ENCODE measurements at places on chromosomes 3 and 15.

DNA sequence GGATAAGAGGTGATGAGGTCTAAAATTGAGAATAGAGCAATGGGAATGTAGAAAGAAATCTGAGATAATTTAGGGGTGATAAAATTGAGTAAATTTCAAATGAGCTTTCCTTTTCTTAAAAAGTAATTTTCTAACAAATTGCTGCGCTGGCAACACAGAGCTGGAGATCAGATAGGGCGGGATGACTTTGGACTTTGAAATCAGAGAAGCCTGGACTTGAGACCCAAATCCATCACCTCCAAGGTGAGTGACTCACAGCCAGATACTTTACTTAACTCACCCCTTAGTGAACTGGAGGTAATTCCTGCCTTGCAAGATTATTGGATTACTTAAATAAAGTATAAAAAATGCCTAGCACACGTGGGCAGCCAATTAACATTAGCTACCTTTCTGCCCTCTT, 80.8 kb downstream of the P2RY1 start:
- DNase-seq = no peak

DNA sequence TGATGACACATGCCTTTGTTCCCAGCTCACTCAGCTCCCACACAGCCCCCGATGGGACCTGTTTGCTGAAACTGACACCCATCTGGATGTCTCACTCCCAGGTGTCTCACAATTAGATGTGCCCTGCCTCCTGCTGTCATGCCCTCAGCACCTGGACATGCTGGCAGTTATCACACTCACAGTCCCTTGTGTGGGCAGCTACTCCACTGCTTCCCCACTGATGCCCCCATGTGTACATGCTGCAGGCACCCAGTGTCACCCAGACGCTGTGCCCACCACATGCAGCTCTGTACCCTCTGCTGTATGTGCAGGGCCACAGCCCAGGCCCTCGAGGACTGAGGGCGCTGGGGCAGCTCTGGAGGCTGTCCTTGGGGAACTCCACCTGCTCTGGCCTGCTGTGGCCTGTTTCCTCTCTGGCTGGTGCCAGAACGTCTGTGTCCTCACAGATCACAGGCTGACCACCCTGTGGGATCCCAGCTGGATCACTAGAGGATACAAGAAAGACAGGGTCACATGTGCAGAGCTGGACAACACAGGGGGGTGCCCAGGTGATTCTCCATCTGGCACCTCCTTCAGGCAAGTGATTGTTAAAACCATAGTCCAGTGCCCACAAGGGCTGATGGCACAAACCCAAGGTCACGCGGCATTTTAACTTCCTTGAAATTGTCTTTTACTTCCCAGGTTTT, 14.0 kb downstream of the C3orf22 start:
- no peak for DNase-seq

DNA sequence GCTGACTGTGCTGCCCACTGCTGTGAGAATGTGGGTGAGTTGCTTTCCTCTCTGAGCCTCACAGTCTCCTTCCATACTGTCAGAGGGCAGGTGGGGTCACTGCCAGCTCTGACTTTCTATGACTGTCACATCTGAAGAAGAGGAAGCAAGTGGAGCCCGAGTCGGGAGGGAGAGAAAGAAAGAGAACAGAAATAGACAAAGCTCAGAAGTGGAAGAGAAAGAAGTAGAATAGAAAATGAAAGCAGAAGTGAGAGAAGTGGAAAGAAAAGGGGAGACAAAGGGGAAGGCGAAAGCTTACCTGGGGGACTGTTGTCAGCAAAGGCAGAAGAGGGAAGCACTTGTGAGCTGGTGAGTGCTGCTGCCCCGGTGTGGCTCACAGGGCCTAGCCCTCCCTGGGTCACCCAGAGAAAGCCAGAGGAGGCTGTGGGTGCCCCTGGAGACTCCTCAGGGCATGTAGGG, 57.9 kb downstream of the EPHB1 start:
- DNase-seq = no peak

DNA sequence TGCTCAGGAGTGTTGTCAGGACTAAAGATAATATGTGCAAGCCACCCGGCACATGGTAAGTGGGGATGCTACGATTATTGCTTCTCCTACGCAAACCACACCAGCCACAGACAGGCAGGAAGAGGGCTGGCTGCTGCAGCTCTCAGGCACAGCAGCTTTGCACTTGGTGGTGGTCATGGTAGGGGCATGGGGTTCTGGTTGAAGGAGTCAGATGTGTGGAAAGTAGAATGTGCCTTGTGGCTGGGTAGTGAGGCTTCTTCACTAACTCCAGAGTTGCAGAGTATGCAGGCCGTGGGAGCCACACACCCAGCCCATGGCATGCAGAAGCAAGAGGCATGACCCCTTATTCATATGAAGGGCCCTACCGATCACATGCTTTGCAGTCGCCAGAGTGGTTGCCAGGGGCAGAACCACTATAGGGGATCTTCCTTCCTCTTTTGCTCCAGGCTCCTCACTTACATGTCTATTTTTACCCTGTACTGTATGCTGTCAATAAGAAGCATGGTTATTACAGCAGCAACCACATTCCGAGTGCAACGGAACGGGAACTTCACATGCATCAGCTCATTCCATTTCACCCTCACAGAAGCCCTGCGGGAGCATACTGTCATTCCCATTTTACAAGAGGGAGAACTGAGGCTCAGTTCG, 59.2 kb upstream of the HERC1 start:
- DNase-seq = peak; percentile 30

DNA sequence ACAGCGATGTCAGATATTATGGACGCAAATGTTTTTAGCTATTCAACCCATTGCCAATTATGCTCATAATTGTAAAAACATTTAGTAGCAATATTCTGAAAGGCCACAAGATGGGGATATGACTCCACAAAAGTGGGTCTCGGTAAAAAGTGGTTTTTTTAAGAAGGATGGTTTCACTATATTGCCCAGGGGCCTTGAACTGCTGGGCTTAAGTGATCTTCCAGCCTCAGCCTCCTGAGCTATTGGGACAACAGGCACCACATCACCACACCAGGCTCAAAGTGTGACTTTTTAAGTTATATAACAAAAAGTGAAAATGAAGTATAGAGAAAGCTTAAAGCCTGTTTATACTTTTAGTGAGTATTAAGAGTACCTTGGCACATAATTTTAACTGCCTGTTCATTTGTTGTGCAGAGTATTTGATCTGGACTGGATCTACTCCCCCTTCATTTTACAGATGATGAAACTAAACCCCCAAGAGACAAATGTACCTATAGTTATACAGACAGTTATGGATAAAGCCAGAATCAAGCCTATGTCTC, 9.4 kb downstream of the NAA50 start:
- DNase-seq = no peak

DNA sequence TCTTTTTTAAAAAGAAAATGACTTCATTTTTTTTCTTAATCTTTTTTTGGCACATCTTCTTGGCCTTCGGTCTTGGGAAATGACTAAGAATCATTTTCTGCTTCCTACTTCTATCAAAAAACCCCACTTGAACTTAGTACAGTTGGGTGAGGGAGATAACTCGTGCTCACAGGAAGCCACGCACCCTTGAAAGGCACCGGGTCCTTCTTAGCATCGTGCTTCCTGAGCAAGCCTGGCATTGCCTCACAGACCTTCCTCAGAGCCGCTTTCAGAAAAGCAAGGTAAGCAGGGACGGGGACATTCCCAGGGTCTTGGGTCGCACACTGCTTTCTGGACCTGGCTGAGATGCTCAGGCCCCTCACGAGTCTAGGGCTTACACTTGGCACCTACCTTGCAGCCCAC, at the start of gene CCR4:
Gene CCR4, plus strand, starts transcription at position 235 of the 402 bp plus-strand sequence. CDS start 1,779 bp downstream, outside the sequence.
- DNase-seq = peak; percentile 36

- no peak for DNase-seq
Observed at GRCh38 chr15:25679492-25679891, 183.6 kb downstream of the ATP10A start.

DNA sequence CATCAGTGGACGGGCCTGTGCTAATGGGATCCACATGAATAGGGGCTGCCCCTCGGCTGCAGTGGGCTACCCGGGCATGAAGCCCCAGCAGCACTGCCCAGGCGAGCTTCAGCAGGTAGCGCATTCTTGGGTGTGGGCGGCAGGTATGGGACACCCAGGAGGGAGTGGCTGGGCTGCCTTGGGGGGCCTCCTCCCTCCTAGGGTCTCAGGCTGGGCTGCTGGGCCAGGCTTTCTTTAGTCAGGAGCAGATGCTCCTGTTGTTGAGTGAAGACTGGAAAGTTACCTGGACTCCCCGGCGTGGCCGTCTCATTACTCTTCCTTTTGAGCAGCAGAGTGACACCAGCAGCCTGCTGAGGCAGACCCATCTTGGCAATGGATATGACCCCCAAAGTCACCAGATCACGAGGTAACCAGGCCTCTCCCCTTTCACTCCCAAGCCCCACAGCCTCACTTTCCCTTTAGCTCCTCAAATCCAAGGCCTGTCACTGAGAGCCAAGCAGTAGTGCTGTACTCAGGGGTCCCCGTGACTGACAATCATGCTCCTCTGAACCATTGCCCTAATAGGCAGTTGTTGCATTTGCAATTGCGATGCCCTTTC, 73.2 kb downstream of the BOC start:
- DNase-seq = no peak

- DNase-seq = no peak
Observed at GRCh38 chr15:70362350-70362749, 264.6 kb upstream of the TLE3 start.

DNA sequence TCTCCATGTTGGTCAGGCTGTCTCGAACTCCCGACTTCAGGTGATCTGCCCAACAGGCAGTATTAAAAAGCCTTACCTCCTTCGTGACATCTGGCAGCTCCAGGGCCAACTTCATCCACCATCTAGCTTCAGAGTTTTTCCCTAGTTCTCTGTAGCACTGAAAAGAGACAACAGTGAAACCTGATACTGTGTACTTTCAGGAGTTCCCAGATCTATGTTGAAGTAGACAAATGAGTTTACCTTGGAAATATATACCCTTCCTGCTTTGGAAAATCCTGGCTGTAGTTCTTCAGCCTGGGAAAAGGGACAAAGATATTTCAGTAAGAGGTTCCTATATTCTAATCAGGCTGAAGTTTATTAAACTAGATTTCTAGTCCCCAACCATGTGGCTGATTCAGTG, 18.0 kb downstream of the RMDN3 start:
- DNase-seq = no peak

GRCh38 chr15:99450896-99451358, 114.9 kb upstream of the MEF2A start:
- peak; percentile 19 for DNase-seq

- DNase-seq = no peak
Observed at GRCh38 chr3:178518660-178519396, 17.4 kb upstream of the KCNMB2 start.

GRCh38 chr3:33202711-33203457, 15.7 kb downstream of the SUSD5 start:
- no peak for DNase-seq

DNA sequence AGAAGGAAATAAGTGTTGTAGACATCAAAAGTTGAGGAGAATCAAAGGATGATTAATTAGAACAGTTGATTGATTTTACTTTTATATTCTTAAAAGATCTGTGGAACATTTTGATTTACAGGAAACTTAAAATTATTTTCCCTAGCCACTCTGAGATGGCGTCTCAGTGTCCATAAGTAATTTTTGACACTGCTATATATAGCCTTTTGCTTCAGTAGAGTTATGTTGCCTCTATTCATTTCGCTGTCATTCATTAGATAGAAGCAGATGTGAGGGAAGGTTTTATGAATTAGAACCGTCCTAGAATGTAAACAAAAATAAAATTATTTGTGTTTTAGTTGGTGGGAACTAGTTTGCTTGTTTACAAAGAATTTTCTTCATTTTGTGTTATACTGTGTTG, 51.1 kb upstream of the EIF3J start:
- DNase-seq = no peak

DNA sequence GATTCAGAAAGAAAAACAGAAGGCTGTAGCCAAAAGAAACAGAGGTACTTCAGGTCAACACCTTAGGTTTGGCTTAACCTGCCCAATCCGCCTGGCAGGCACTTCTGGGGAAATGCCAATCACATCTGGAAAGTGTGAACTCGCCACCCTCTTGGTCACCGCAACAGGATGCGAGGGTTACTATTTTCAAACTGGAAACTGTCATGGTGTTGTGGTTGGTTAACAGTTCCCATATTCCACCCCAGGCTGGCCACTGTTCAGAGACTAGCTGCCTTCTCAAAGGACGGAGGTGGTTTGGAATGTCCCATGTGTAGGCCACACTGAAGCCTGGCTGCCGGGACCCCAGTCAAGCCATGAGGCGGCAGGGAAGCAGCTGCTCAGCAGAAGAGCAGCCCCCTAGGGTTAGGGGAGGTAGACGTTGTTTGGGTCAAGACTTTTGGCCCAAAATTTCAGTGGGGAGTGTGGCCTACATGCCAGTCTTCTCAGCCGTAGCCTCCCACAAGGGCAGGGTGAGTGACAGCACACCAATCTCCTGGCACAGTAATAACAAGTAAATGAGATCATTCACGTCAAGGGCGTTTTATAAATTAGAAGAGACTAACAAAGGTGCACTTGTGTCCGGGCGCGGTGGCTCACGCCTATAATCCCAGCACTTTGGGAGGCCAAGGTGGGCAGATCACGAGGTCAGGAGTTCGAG, 54.6 kb downstream of the UMPS start:
- no peak for DNase-seq

DNA sequence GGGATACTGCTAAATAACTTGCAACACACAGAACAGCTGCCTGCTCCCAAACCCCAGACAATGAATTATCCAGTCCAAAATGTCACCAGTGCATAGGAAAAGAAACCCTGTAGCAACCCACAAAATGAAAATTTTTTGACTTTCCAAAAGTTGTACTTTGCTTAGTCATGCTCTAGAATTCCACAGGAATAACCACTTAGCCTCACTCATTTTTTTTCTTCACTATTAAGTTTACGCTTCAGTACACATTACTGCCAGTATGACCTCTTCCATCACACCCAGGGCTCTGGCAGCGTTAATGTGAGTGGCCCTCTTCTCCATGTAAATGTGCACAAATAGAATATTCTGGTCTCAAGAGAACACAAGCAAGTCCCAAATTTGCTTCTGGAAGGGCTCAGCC, 259.8 kb downstream of the MAGI1 start:
- no peak for DNase-seq

DNA sequence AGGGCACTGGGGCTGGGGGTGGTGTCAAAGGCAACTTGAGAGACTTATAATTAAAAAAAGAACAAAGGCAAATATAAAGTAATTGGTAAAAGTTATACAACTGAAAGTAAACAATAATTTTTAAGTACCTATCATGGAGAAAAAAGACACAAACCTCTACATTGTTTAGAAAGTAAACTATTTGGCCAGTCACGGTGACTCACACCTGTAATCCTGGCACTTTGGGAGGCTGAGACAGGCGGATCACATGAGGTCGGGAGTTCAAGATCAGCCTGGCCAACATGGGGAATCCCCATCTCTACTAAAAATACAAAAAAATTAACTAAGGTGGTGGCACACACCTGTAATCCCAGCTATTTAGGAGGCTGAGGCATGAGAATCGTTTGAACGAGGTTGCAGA, 25.8 kb downstream of the RPSA start:
- DNase-seq = no peak

- no peak for DNase-seq
Observed at GRCh38 chr15:85804481-85805170, 9.9 kb upstream of the KLHL25 start.

GRCh38 chr3:56782906-56783305, 18.8 kb downstream of the ARHGEF3 start:
- no peak for DNase-seq

- DNase-seq = no peak
Observed at GRCh38 chr3:70776081-70776480, 463.6 kb upstream of the MDFIC2 start.

GRCh38 chr15:35089551-35089950, 4.5 kb upstream of the NANOGP8 start:
- DNase-seq = no peak

- no peak for DNase-seq
Observed at GRCh38 chr15:65653341-65653740, 31.6 kb downstream of the SLC24A1 start.

Measured in activated CD4-positive, CD25-positive, alpha-beta regulatory T cell treated with anti-CD3 and anti-CD28 coated beads, Interleukin-2, amount 50 U/mL, for 16 hours (primary cell).